Astrocyte (in vitro differentiated cells and primary cell): ENCODE measurements at places on chromosomes 7 and 10.

- no peak for DNase-seq
Observed at GRCh38 chr7:150586068-150586784, 19.0 kb downstream of the GIMAP4 start.

GRCh38 chr10:113038183-113038582, 88.1 kb downstream of the TCF7L2 start:
- no peak for DNase-seq

GRCh38 chr7:149500910-149501309, 3.3 kb upstream of the ZNF746 start:
- DNase-seq = no peak

DNA sequence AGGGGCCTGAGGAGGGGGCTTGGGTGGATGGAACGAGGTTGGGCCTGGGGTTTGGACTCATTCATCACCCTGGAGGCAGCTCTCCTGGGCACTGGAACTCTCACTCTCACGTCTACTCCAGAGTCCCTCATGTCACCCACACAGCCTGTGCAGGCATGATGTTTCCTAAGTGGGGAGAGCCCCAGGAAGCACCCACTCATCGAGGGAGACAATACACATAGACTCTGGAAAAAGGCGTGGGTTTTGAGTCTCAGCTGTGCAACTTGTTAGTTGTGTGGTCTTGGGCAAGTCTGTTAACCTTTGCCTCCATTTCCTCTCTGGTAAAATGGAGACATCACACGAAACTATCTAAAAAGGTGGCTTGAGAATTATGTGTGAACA, 25.9 kb upstream of the RBM20 start:
- DNase-seq = no peak

GRCh38 chr10:63247771-63248170, 114.6 kb downstream of the NRBF2 start:
- peak; percentile 41 for DNase-seq
